Kidney epithelial cell (primary cell): ENCODE measurements at places on chromosomes 16 and 17.

DNA sequence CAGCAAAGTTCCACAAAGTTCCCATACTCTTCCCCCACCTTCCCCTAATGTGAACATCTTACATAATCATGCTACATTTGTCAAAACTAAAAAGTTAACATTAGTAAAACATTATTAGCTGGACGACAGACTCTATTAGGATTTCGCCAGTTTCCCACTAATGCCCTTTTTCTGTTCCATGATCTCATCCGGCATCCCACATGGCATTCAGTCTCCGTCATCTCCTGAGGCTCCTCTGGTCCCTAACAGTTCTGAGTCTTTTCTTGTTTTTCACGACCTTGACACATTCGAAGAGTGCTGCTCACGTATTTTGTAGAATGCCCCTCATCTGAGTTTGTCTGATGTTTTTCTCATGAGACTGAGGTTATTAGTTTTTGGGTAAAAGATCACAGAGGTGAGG is 8.8 kb upstream of the MPRIP start:
- DNase-seq, result no peak

GRCh38 chr16:80656711-80657150 is 115.9 kb downstream of the DYNLRB2 start:
- no peak for DNase-seq

DNA sequence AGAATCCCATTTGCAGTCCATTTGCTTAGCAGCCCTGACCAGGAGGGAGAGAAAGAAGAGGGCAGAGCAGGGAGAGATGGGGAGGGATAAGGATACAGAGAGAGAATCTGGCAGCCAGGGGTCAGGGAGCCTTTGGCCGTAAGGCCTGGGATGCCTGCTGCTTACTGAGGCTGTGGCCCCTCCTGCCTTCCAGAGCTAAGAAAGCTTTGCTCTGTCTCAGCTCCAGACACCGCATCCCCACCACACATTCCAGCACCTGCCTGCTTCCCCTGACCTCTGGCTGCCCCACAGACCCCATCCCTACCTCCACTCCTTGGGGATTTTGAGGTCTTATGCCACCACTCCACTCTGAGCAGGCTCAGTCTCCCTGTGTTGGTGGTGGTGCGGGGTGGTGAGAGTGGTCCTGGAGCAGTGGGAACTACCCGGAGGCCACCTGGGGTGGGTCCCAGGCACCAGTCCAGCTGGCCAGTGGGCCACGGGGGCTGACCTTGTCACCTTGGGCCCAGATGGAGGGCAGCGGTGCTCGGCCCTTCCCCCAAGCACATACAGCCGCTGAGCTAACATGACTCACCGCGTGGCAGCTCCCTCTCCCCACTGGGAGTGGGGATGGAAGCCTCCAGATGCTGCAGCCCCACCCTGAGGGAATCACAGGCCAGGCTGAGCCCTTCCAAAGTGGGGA is 58.3 kb downstream of the RAI1 start:
- DNase-seq, result no peak

DNA sequence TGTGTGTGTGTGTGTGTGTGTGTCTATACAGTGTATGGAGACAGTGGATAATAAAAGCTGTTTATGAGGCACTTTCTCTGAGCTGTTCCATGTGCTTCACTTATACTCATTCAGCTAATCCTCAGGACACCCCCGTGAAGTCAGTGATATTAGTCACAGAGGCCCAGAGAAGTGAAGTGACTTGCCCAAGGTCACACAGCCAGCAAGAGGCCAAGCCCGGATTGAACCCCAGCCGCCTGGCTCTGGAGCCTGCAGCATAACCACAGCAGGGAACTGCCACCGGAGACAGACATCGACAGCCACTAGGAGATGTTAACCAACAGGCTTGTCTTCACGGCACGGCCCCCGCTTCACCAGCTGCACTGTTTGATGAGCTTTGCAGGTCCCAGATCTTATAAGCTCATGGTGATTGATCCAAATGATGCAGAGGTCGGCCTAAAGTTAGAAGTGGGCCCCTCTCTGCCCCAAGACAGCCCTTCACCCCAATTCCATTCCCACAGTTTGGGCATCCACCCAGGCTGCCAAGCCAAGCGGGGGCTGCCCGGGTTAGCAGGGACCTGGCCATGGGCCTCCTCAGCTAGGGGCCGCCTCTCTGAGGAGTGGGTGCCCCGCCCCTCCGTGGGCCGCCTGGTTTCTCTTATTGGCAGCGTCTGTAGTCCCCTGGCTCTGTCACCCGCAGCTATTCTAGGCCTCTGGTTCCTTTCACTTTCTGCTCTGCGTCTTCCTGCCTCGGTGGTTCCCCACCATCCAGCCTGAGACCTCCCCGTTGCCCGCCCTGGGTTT is 30.9 kb downstream of the SOCS1 start:
- no peak for DNase-seq

GRCh38 chr17:41894791-41895331 is 23.9 kb downstream of the ACLY start:
- DNase-seq, result peak; percentile 76

GRCh38 chr17:35765756-35766488 is 5.2 kb downstream of the C17orf50 start:
- no peak for DNase-seq

GRCh38 chr16:3612510-3613466 is 1.4 kb upstream of the SLX4 start:
- no peak for DNase-seq

DNA sequence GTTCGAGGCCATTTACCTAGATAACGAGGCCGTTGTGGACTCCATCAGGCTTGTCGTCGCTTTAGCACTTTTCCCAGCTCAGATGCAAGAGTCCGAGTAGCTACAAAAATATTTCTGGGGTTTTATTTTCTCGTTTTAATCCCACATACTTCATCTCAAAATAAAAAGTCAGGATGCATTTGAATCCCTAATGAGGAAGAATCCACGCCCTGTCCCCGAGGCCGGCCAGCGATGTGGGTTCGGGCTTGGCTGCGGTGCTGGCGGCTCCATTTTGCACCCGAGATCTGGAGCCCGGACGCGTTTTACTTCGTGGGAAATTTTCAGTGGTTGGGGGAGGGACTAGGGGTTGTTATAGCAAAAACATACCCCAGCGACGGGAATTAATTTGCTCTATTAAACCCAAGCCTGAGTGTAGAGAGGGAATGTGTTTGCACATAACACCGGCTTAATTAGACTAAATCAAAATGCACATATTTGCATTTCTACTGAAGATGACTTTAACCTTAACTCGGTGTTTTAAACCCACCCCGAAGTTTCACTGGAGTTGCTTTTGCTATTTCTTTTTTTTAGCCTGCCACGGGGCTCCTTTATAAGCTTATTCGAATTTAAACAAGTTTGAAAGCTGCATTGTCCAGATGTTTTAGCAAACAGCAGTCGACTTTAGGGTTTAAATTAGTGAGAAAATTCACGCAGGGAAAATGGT is 4.8 kb downstream of the IRX5 start:
- DNase-seq, result no peak

GRCh38 chr16:27237219-27238015 is 31.2 kb downstream of the NSMCE1 start:
- no peak for DNase-seq

DNA sequence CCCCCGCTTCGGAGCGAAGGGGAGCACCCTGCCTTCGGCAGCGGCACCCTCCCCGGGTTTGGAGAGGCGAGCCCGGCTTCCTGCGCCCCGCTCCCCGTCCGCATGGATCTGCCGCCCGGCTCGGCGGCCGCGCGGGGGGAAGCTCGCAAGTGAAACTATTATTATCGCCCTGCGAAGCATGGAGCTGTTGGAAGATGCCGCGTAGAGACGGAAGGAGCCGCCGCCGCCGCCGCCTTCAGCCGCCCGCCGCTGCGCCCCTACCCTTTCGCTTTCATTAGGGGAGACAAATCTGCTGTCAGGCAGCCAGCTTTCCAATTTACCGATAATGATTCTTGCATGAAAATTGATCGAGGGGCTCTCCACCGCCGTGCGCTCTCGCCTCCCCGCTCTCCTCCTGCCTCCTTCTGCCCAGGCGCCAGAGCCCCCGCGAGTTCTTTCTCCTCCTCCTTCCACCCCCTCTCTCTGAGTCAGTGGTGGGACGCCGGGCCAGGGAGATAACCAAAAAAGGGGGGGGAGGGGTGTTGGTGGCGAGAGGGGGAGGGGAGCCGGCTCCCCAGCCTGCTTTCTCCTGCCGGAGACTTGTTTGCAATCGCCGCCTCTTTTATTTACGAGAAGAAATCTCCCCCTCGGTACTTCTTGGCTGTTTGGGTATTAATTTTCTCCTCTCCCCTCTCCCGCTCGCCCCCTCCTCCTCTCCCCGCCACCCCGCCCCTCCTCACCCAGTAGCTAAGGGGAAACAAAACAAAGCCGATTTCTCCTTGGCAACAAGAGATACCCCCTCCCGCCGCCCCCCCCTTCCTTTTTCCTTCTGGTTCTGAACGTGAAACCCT is 58.0 kb upstream of the GSE1 start:
- no peak for DNase-seq

DNA sequence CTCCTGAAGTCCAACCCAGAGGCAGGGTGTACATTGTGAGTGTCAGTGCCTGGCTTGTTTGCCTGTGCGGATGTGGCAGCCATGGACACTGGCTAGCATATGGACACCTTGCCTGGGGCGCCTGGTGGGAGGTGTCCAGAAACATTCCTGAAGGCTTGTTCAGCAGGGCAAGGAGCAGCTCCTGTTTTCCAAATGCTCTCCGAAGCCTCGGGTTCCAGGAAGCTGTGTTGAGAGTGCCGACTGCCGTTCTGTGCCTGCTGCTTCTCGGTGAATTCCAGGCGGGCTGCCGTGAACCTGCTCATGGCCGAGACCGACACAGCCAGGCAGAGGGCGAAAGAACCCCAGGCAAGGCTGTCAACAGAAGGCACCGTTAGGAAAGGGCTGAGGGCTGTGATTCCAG is 10.9 kb upstream of the DHRS7C start:
- no peak for DNase-seq
